ENCODE measurements at places on chromosomes 5 and 9.

DNA sequence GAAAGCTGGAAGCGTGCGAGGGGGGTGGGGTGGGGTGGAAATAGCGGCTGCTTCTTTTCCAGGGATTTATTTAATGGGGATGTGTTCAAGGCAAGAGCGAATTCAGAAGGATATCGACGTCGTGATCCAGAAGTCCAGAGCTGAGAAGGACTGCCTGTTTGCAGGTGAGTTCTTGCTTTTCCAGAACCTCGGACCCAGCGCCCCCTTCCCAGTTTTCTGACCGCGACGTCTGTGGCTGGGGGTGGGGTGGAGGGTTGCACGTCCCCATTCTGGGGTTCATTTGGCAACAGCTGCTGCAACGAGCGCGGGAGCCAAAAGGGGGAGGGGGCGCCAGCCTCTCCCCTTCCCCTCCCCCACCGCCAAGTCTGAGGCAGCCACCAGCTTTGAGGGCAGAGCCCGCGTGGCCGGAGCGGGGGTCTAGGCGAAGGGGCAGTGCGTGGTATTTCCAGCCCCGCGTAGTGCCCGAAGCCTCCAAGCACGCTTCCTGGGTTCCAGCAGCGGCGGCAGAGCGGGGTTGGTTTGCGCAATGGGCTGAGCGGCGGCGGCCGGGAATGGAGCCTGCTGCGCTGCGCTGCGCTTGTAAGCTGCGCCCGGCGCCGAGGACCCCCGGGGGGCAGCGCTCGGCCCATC, 701 bp downstream of the PARP8 start:
- DNase-seq = peak; percentile 31

DNA sequence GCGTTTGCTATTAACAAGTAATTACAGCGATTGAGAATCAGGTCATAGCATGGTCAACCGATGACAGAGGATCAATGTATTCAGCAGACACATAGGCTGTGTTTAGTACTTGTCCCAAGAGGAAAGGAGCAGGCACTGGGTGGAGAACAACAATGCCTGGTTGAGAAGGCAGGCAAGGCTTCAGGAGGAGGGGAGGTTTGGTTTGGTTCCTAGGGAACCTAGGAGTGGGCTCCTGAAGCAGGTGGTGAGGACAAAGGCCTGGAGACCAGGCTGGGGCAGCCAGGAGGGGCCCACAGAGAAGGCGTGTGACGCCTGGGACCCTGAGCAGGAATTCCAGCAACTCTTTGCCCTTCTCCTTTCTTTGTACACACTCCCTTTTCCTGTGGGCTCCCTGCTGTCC, 195.6 kb downstream of the SPOCK1 start:
- DNase-seq = no peak

DNA sequence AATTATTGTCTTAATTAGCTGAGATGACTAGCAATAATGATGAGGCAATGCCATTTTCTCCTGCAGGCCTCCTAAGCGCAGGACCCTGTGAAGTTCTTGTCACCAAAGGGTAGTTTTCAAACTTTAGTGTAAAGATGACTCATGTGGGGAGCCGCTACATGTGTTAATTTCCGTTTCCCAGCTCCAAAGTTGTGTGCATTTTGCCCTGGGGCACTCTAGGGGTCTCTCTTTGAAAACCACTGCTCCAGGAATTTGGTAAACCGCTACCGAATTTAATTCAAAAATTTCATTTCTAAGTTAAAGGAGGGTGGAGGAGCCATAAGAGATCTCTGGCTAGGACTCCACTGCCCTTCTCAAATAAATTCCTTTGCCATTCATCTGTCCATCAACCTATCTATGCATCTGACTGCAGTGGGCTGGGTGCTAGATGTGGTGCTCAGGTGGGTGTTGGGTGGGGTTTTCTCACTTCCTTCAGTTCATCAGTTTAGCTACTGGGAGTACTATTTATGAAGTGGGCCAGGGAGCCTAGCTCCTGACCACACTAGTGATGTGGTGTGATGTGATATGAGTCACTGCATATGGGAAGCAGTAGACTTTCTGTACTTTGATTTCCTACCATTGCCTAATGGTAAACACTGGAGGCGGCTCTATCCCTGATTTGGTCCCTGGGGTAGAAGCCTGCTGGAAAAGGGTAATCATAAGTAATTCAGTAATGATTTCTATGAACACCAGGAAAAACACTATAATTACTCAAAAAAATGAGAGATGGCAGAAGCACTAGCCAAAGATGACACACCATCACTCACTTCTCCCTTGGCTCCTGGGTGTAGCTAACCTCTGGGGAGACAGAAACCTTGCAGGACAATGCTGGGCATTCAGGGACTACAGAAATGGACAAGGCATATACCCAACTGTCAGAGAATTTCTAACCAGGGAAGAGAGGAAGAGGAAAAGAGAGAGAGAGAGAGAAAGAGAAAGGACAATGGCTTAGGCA, 4.0 kb upstream of the ZSWIM6 start:
- peak; percentile 91 for DNase-seq

GRCh38 chr9:73079326-73079725, 72.3 kb upstream of the ANXA1 start:
- DNase-seq = peak; percentile 69

DNA sequence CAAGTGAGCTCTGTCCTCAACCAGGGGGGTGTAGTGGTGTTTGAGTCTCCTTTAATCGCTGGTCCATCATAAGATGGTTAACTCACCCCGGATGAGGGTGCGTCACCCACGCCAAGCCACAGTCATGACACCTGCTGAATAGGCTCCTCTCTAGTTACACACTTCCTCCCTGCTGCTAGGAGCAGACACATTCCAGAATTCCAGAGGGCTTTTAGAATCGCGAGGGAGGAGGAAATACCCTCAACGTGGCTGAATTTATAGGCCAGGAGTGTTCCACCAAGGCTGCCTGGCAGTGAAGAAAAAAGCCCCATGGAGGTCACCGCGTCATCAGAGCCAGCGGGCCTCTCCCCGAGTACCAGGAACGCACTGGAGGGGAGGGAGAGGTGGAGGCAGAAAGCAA, 5.1 kb downstream of the GLRX start:
- peak; percentile 87 for DNase-seq

DNA sequence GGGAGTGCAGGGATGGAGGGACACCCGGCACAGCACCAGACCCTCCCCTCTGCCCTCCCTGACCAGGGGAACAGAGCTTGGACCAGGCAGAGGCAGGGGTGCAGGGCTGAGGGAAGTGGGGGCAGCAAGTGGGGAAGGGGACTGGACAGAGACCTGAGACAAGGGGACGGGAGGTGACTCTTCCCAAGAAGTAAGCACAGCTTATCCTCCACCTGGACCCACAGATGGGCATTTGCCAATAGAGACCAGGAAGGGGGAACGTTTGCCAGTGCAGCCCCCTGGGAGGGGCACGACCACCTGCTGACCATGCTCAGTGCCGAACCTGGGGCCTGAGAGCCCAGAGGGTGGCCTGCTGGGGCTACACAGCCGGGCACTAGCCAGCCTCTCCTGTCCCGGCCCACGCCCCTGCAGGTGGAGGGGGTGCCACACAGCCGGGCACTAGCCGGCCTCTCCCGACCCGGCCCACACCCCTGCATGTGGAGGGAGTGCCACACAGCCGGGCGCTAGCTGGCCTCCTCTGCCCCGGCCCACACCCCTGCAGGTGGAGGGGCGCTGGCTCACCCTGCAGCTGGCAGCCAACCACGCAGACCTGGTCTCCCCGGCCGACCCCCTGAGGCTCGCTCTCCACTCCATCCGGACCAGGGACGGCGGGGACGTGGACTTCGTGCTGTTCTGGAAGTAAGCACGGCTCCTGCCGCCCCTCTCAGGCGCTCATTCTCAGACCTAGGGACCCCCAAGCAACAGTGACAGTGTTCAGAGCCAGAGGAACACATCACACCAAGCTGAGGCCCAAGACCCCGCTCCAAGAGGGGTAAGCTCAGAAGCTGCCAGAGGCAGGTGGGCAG, 24.3 kb downstream of the GLT6D1 start:
- DNase-seq = no peak

GRCh38 chr5:94691949-94692348, 73.5 kb downstream of the SLF1 start:
- peak; percentile 61 for DNase-seq

- no peak for DNase-seq
Observed at GRCh38 chr5:139565411-139566305, 4.5 kb downstream of the UBE2D2 start.

- no peak for DNase-seq
Observed at GRCh38 chr5:68953231-68953874, 140.5 kb upstream of the SLC30A5 start.

- no peak for DNase-seq
Observed at GRCh38 chr5:77991084-77991483, 214.9 kb upstream of the TBCA start.

- no peak for DNase-seq
Observed at GRCh38 chr9:30524311-30524710, 1860.1 kb upstream of the ACO1 start.

DNA sequence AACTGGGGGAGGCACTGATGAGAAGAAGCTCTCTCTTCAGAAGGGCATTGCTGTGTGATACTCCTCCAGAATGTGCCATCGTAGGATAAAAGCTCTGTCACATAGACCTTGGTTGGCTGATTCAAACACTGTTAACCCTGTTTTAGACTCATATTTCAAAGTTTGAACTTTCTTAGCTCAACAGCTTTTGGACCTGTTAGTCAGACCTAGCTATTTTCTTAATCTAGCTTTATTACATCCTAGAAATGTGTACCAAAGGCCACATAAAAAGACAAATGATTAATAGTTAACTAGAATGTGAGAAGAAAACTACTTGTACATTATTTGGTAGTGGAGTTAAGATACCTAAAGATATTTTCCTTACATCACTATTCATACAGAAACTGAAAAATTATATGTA, 4.3 kb downstream of the RHOBTB3 start:
- no peak for DNase-seq

DNA sequence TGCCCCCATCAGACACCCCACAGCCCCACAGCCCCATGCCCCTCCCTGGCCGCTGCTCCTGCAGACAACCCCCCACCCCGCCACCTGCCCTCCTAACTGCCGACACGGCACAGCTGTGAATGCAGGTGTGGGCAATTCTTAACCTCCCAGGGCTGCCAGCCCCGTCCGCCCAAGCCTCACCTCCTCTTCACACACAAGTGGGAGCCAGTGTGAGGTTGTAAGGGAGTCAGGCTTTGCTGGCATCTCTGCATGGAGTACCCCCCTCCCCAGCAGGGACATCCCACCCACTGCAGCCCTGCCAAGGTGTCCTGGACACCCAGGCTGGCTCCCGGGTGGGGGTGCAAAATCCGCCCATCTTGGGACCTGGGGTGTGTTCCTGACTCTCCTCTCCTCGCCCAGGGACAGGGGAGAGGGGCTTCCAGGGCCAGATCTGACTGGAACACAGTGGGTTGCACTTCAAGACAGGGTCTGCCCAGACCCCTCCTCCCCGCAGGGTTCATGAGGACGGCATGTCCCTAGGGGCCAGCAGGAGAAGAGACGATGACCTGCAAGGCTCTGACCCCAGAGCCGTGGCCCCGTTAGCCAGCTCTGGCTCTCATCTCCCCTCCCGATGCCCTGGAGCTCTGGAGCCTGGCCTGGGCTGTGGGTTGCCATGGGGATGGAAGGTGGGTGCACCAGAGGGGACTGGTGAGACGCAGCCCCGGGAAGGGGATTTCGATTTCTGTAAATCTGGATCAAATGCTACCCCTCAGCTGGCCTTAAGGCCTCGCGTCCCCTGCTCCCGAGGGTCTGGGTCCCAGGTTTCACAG, 34.4 kb downstream of the SARDH start:
- no peak for DNase-seq

- DNase-seq = no peak
Observed at GRCh38 chr5:135631391-135631790, 52.6 kb upstream of the CXCL14 start.

GRCh38 chr5:16618138-16618897, 1.5 kb upstream of the RETREG1 start:
- no peak for DNase-seq

DNA sequence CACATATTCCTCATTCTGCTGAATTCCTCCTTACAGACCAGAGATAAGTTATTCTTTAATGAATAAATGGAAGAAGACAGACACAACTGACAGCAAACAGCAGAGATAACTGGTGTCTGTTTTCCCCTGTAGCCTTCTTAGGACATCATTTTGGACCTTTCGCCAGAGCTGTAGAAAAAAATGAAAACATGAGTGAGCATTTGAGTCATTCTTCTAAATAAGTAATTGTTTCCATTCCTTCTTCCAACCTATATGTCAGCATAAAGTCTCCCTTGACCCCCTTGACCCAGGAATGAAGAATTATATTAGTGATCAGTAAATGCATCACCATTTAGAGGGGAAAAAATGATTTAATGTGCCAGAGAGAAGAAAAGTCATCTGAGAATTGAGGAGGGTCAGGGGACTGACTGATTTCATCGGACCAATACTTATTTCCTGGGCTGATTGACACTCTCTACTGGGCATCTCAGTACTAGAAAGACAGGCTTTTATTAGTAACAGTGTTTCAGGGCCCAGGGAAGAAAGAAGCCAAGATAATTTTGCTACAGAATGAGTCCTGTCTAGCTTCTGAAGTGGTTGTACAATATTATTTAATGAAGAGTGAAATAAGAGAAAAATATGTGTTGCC, 597.0 kb downstream of the PSAT1 start:
- DNase-seq = no peak

DNA sequence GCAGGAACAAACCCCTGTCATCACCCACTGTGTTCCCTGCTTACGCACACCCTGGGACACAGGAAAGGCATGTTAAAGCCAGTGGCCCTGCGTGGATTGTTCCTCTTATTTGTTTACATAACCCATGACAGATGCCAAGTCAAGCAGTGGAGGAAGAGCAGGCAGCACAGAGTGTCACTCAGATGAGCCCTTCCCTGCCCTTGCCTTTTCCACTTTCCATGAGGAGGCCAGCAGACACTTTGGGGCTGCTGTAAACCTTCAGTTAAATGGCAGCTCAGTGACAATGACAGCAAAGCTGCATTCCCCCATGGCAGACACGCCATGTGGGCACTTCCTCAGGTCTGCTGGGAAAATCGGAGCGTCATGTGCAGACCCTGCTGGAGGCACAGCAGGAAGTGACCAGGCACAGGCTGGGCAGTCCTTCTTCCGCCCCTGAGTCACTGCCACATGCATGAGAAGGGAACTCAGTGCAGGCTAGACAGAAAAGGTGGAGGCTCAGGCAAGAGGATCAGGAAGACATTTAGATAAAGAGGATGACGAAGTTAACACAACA, 216.8 kb upstream of the PIK3R1 start:
- peak; percentile 34 for DNase-seq

- peak; percentile 99 for DNase-seq
Observed at GRCh38 chr5:53331463-53331862, 149.0 kb upstream of the FST start.

DNA sequence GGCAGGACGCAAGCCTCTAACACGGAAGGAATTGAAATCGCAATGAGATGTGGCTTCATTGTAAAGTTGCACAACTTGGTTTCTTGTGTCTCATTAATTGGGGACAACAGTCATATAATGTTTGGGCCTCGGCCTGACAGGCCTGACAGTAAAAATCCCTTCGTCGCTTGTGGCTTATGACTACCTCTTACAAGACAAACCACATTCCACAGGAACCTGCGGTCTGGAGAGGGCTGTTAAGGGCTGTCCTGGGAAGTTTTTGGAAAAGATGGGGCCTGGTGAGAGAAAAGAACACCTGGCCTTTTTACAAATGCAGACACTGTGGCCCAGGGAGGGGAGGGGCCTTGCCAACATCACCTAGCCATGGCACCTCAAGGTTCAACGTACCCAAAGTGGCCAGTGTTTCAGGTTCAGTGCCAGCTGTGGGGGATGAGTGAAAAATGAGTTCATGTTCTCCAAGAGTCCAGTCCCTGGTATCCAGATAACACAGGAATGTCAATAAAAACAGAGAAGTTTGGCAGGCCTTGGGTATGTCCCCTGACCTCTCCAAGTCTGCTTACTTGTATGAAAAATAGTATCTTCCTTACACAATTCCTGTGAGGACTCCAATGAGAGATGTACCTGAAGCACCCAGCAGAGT, 22.2 kb downstream of the SHB start:
- peak; percentile 81 for DNase-seq
